Chondrocyte (in vitro differentiated cells): ENCODE measurements at places on chromosomes 3 and 15. TPM values are rescaled to one million over a fixed set of nuclear protein-coding genes. Genes with fewer than 3 reads are reported as not detected.

GRCh38 chr15:36947035-36947719 lies 153.2 kb downstream of the MEIS2 start:
- DNase-seq, result no peak

DNA sequence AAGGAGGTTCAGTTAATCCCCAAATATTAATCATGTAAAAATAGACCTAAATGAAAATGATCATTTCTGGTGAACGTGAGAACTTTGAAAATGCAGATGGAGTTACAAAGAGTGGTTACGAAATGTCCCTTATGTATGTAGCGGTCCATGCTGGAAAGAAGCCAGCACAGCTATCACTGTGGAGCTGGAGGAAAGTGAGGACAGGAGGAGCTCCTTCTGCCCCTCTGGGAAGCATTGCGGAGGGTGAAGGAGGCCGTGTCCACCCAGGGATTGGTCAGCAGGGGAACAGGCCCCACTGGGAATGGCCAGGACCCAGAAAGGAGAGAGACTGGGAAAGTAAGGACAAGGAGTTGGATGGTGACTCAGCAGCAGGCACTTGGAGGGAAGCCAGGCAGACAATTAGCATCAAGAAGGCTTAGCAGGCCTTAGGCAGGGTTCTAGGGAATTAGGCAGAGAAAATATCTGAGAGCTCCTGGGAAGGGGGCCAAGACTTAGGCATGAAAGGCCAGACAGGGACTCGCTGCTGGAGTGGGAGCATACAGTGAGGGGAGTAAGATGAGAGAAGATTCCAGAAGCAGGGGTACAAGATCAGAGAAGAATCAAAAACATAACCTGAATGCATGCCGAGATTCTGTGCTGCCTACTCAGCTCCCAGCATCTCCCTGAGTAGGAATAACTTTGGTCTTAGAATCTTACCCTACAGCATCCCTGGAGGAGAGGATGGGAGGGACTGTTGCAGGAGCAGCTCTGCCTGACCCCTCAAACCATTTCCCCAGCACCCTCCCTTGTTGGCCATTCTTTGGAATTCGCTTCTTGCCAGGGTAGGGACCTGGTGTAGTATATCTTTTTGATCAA lies 171.0 kb upstream of the UMPS start:
- DNase-seq, result no peak

The SGO1 gene
- total RNA-seq, result 3.4 to 5.0 TPM (median 3.7 TPM) in 3 replicates

- no peak for DNase-seq
These were observed 33.5 kb downstream of the ALS2CL start for GRCh38 chr3:46660003-46660402.

- no peak for DNase-seq
These were observed 92.1 kb downstream of the XRN1 start for GRCh38 chr3:142355692-142356091.

DNA sequence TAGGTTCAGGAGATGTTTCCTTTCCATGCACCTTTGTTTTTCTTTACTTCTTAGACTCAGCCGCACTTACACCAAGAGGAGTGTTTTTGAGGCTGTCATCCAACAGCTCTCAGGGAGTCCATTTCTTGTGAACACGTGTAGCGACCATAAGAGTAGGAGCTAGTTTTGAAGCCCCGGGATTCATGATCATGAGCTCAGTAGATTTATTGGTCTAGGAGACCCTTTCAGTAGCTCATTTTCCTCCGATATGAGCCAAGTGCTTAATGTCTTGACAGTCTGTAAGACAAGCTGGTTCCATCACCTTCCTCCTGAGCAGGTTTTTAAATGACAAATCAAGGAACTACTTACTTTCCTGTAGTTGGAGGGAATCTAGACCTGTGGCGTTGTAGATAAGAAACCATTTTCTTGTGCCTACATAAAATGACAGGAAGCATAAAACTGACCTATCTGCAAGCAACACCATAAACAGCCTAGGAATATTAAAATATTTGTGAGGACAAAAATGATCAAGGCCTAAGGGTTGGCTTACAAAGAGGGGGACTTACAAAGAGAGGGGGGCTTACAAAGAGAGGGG lies 172.6 kb upstream of the BHLHE40 start:
- no peak for DNase-seq

The FEZF2 gene
- total RNA-seq, result not detected in 3 replicates
